Thymus (tissue), 14 donors: ENCODE measurements at places on chromosomes 13 and 19. TPM values are rescaled to one million over a fixed set of nuclear protein-coding genes. Genes with fewer than 3 reads are reported as not detected.
A peak's percentile ranks its signal among the peaks of the same experiment; 100 is the strongest.

The EID2 gene
- 12.6 TPM for total RNA-seq

- DNase-seq, result no peak
Observed at GRCh38 chr13:112061367-112062061, 5.4 kb upstream of the SOX1 start.

DNA sequence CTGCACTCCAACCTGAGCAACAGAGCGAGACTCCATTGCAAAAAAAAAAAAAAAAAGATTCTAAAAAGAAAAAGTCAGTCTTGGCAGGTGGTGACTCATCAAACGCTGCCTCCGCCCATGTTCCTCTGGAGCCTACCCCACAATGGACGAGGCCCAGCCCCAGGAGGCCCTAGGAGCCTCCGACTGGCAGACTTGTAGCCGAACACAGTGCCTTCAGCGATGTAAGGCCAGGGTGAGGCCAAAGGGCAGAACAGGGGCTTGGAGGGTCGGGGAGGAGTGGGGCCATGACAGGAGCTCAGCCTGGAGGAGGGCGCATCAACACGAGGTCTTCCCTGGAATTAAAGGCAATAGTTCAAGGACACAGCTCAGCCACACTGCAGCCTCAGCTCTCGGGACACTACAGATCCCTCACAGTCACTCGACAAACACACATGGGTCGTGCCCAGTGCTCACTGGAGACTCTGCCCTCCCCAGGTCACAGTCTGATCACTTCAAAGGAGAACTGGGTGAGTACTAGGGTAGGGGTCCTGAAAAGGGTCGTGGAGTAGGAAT, 5.1 kb downstream of the USE1 start:
- DNase-seq, result no peak

GRCh38 chr13:106617561-106617960, 49.6 kb upstream of the ARGLU1 start:
- DNase-seq, result no peak

- no peak for DNase-seq
Observed at GRCh38 chr19:9858766-9859165, 23.6 kb downstream of the PIN1 start.

DNA sequence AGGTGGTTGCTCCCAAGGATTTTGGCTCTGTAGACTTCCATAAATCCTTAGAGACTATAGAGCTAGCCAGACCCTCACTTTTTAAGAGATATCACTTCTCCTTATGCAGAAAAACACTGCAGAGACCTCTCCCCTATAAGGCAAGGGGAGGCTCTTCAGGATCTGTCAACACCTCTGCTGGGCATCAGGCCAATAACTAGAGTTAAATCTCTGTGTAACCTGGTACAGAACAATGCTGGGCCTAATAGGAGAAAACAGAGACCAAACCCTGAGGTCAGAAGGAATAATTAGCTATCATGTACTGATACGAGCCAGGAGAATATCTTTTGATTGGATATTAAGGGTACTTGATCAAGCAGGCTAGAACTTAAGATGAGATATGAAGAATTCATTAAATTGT, 358.5 kb downstream of the TBC1D4 start:
- DNase-seq, result no peak

- DNase-seq, result no peak
Observed at GRCh38 chr13:95418946-95419345, 117.7 kb upstream of the ABCC4 start.

The CABP5 gene
- total RNA-seq, result not detected

The SIAH3 gene
- 0.14 TPM for total RNA-seq

DNA sequence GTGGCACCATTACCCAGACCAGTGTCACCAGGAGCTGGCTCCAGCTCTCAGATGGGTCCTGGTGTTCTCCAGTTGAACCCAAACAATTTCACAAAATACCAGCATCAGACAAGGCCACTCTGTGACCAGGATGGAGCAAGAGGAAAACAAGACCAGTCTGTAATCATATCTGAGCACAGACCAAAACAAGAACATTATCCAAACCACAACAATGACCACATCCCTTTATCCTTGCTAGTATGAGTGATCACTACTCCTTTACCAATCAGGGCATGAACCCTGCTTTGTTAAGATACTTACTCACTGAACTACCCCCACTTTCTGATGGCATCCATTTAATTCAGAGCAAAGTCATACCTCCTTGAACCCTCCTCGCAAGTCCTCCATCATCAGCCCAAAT, 145.9 kb downstream of the NUFIP1 start:
- no peak for DNase-seq

The IRGC gene
- total RNA-seq, result not detected

- no peak for DNase-seq
Observed at GRCh38 chr13:110815471-110816204, 99.2 kb downstream of the ANKRD10 start.

DNA sequence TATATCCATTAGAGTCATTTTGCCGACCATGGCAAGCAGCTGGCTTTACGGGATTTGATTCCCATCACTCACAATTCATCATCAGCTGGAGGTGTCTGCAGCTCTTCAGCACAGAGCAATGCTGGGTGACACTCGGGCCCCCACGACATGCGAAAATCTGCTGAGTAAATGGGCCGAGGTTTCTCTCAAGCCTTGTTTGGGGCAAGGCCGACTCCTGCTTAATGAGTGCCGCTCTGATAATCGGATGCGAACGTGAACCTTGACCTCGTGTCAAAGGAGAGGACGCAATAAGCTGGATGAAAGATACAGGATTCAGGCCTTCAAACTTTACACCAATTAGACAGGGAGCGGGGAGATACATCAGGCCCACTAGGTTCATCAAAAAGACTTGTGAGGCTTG, 65.2 kb downstream of the GGACT start:
- no peak for DNase-seq

The CEACAM1 gene
- 1.3 TPM for total RNA-seq

DNA sequence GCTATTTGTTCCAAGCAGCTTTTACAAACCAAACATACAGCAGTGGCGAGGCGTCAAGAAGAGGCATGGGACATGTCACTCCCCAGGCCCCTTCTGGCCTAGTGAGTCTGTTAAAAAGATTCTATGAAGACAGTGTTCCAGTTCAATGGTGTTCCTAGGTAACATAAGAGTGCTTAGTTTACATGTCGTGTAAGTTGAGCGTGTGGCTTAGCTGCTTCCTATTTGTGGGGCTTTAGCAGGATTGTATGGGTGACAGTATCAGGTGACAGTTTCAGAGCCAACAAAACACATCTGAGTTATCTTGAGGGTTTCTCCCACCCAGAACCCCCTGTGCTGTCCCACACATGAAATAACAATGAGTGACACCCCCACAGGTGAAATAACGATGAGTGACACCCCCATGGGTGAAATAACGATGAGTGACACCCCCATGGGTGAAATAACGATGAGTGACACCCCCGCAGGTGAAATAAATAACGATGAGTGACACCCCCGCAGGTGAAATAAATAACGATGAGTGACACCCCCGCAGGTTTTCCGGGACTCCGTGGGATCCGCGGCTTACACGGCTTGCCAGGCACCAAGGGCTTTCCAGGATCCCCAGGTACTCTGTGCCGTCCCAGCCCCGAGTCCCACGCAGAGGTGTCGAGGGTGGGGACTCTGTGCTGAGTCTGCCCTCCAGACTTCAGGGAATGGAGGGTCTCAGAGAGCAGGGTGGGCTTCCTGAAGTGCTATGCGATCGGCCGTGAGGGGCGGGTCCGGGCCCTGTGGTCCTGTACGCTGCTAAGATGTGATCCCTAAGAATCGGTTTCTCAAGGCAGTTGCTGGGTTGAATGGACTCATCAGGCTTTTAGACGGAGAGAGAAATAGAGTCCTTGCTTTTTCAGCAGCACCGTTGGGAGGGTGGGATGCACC, 68.6 kb downstream of the RAB20 start:
- no peak for DNase-seq

The CLEC17A gene
- 1.2 TPM for total RNA-seq

- no peak for DNase-seq
Observed at GRCh38 chr19:10915130-10916091, 13.0 kb downstream of the YIPF2 start.

GRCh38 chr19:22735911-22736645, 47.9 kb downstream of the ZNF99 start:
- DNase-seq, result no peak

DNA sequence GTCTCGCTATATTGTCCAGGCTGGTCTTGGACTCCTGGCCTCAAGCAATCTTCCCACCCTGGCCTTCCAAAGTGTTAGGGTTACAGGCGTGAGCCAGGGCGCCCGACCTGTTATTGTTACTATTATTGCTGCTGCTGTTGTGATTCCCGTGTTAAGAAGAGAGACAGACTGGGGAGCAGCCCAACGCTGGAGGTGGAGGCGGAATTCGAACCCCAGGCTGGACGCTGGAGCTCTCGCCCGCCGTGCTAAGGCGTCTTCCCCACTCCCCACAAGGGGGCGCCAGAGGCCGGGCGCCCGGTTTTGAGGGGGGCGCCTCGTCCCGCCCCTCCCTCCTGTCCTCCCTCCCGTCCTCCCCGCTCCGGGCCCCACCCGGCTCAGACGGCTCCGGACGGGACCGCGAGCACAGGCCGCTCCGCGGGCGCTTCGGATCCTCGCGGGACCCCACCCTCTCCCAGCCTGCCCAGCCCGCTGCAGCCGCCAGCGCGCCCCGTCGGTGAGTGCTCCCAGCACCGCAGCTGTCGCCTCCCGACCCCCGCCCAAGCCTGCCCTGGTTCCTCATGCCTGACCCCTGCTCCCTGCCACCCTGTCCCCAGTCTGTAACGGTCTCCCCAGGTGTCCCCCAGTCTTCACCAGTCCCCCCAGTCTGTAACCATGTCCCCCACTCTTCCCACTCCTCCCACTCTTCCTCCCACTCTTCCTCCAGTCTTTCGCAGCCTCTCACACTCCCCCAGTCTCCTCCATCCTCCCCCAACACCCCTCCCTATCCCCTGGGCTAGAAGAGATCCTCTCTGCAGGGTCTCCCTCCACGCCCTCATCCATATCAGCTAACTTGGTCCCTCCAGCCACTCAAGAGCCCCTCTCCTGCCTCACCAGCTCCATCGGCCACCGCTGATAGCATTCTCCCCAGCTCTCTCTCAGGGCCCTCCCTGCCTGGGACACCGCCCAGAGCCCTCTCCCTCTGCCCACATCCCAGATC, at the start of gene EHD2:
Gene EHD2 (plus strand): TSS at position 377 of the 976 bp plus-strand sequence. CDS start 3,191 bp downstream, outside the sequence.
- DNase-seq, result peak; percentile 34

GRCh38 chr19:33110137-33110910, 21.6 kb upstream of the WDR88 start:
- DNase-seq, result no peak

The STXBP2 gene
- total RNA-seq, result 45.3 TPM

The DZIP1 gene
- 7.0 TPM for total RNA-seq

The UGGT2 gene
- total RNA-seq, result 6.4 TPM

DNA sequence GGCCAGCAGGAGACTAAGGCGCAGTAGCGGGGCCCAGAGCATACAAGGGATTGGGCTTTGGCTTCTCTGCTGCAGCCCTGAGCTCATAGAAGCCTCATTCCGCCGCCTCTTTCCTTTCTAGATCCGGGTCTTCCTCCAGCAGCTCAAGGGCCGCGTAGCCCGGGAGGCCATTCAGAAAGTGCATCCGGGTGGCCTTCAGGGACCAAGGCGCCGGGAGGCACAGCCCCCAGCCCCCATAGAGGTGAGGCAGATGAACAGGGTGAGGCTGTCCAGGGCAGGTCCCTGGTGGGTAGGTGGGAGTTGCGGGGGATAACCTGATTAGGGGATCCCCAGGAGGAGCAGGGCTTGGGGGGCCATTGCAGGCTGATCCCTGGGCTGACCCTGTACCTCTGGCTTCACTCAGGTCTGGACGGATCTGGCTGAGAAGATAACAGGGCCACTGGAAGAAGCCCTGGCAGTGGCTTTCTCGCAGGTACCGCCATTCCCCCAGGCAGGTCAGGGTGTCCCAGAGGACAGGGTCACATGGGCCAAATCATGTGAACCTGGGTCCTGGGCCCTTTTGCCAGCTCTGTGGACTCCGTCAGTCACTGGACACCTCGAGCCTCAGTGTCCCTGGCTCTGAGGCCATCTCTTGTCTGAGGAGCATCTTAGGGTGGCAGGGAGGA, 1.3 kb downstream of the SNAPC2 start:
- no peak for DNase-seq

DNA sequence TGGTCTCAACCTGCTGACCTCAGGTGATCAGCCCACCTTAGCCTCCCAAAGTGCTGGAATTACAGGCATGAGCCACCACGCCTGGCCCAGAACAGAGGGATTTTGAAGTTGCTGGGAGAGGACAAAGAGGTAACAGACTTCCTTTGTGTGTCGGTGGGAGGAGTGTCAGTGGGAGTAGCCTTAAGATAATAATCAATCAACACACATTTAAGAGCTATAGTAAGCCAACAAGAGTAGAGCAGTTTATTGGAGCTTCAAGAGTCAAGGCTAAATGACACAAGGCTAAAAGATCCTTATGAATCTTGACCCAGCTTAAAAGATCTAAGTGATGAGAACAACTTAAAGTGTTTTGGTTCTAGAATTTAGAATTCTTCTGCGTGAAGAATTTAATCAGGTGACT, 47.3 kb upstream of the NBEA start:
- DNase-seq, result no peak

GRCh38 chr13:66950666-66951065, 279.5 kb downstream of the PCDH9 start:
- DNase-seq, result no peak

- no peak for DNase-seq
Observed at GRCh38 chr13:99434258-99434788, 66.9 kb upstream of the TM9SF2 start.

DNA sequence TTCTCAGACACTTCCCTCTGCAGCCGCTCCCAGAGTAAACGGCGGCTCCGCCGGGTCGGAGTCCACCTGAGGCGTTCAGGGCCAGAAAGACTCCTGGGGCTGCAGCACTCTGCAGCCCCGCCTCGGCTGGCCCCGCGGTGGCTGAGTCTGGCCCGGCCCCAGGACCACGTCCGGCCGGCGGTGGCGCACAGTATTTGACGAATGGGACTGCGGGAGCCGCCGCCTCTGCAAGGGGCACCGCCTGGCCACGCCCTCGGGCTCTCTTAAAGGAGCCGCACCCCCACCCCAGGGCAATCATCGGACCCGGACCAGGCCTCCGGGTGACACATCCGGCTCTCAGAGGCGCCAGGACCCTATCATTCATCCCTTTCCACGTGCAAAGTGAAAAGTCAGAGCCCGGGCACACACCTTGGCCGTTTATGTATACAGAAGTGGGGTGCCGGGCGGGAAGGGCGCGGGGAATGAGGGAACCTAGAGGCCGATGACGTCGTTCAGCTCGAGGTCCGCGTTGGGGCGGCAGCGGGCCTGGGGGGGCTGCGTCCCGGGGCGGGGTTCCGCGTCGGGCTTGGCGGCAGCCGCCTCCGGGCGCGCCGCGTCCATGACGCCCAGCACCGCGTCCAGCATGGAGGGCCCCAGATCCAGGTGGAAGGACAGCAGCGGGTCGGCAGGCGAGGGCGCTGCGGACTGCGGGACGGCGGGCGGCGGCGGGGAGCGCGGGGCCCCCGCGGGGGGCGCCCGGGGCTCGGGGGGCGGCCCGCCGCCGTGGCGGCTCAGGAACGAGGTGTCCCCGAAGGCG, 1.2 kb upstream of the LENG9 start:
- no peak for DNase-seq

- no peak for DNase-seq
Observed at GRCh38 chr13:27269114-27269665, 1.4 kb upstream of the RASL11A start.

DNA sequence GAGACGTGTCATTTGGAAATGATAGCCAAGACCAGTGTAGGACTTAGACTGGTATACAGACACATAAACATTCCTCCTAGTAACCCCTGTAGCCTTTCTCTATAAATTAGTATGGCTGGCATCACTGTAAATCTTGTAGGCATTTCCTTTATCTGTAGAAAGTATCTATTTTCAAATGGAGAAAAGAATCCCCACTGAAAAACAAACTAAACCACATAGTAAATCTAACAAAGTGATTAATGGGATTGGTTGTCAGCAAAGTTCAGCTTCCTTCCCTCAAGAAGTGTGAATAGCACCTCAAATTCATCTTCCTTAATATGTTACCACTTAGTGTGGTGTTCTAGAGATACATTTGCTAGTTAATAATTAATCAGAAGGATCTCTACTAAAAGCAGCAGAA, 119.4 kb upstream of the NBEA start:
- no peak for DNase-seq

The SIGLEC5 gene
- 0.90 TPM for total RNA-seq
